ENCODE measurements at places on chromosomes 16 and 17. TPM values are rescaled to one million over a fixed set of nuclear protein-coding genes. Genes with fewer than 3 reads are reported as not detected.

NHERF2 gene
- total RNA-seq: 49.2 TPM

ULK2 gene
- total RNA-seq: 13.9 TPM

CACNG4 gene
- 0.83 TPM for total RNA-seq

ALOX15 gene
- not detected for total RNA-seq

KRT9 gene
- total RNA-seq: not detected

MYL4 gene
- total RNA-seq: not detected

- no peak for DNase-seq
These were observed 185.9 kb upstream of the MAF start for GRCh38 chr16:79786389-79786788.

DNA sequence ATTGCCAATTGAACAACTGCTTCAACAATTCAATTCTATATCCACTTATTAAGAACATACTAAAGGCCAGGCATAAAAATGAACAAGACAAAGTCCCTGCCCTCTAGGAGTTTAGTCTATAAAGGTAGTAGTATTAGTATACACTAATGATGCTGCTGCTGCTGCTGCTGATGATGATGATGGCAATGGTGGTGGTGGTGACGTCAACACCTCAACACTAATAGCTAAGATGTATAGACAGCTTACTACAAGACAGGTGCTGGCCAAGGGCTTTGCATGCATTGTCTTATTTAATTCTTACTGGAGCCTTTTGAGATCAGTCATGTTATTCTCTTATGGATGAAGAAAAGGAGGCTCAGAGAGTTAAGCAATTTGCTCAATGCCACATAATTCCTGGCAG lies 164.4 kb upstream of the ASIC2 start:
- DNase-seq: no peak

DNA sequence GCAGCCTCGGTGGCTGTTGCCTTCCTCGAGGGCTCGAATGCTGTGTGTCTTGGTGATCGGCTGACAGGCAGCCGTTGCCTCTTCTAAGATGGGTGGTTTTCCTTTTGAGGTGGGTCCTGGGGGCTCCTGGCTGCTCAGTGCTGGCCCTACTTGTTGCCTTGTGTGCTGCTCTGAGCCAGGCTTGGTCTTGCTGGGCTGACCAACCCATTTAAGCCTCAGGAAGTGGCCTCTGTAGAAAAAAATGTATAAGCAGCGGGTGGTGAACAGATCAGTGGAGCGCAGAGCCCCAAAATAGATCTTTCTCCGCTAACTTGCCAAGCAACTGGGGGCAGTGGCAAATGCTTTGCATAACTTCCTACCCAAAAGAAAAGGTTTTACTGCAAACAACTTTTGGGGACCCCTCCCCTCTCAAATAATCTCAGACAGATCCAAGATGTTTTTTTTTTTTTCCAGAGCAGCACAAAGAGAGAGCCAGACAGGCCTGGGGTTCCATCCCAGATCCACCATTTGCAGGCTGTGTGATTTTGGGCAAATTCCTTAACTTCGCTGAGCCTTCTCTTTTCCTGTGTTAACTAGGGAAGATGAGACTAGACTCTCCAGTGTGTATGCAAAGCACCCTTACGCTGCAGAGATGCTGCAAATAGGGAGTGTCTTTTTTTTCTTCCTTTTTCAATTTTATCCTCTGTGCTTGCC lies 42.5 kb downstream of the PLCG2 start:
- no peak for DNase-seq

DNA sequence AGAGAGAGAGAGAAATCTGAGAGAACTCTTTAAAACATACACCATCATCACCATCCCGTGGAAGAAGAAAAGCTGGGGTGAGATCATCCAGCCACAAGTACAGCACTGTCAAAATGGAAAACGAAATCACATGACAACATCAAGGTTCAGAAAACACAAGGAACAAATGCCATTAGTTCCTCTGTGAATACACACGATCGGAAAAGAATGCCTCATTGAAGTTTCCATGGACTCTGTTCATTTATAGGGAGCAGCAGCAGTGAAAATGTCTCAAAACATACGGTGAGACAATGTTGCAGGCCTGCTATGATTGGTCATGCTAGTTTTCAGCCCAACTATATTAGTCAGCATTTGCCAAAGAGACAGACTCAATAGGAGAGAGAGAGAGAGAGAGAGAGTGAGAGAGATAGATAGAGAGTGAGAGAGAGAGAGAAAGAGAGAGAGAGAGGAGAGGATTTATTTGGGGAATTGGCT lies 4.4 kb downstream of the CFAP97D1 start:
- DNase-seq: no peak

DNA sequence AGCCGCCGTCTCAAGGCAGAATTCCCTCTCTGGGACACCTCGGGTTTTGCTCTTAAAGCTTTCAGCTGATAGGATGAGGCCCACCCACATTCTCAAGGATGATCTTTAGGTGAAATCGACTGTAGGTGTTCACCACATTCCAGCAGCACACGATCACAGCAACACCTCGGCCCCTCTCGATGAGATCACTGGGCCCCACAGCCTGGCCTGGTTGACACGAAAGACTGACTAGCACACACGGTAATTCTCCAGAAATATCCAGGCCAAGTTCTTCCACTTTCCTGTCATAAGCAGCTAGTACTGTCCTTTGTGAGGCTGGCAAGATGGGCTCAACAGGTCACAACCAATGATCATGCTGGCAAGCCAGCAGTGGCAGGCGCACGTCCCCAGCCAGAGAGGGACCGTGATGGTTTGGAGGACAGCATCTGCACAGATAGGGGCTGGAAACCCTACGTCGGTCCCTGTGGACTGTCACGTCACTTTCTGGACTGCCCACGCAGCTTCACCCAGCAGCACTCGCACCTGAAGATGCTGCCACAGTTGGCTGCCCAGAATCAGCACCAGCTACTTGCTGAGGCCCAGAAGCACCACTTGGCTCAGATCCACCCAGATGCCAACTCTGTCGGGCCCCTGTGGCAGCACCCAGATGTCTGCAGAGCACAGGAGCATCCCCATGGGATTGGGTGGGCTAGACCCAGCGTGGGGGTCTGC lies 17.4 kb downstream of the TMC6 start:
- no peak for DNase-seq

DNA sequence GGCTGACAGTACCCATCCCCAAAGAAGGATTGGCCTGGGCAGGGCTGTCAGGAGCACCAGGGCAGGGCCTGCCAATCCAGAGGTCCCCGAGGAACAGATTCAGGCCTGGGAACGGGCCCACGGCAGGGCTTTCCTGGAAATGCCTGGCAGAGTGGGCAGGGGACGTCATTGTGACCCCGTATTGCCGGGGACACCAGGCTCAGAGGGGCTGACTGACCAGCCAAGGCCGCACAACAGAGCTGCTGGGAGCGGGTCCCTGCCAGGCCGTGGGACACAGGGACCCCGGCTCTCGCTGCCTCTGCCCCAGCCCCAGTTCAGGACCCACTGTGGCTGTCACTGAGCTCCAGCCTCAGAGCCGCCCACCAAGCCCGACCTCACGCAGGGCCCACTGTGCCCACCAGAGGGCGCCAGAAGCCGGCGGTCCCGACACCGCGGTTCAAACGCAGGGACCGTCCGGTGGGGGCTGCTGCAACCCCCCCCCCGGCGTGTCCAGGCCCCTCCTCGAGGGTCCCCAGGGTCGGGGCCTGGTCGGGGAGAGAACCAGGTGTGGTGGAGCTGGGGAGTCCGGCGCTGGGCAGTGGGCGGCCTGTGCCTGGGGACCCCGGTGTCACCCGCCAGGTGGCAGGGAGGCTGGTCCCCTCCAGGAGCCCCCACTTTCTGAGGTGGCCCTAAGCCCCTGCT lies 15.2 kb upstream of the SSTR5 start:
- peak; percentile 55 for DNase-seq

- no peak for DNase-seq
These were observed 5.2 kb downstream of the PALB2 start for GRCh38 chr16:23635958-23636357.

- no peak for DNase-seq
These were observed 47.1 kb upstream of the CIBAR2 start for GRCh38 chr16:85159179-85159980.

GRCh38 chr16:58509256-58510096 lies 5.8 kb upstream of the SETD6 start:
- DNase-seq: peak; percentile 14

DNA sequence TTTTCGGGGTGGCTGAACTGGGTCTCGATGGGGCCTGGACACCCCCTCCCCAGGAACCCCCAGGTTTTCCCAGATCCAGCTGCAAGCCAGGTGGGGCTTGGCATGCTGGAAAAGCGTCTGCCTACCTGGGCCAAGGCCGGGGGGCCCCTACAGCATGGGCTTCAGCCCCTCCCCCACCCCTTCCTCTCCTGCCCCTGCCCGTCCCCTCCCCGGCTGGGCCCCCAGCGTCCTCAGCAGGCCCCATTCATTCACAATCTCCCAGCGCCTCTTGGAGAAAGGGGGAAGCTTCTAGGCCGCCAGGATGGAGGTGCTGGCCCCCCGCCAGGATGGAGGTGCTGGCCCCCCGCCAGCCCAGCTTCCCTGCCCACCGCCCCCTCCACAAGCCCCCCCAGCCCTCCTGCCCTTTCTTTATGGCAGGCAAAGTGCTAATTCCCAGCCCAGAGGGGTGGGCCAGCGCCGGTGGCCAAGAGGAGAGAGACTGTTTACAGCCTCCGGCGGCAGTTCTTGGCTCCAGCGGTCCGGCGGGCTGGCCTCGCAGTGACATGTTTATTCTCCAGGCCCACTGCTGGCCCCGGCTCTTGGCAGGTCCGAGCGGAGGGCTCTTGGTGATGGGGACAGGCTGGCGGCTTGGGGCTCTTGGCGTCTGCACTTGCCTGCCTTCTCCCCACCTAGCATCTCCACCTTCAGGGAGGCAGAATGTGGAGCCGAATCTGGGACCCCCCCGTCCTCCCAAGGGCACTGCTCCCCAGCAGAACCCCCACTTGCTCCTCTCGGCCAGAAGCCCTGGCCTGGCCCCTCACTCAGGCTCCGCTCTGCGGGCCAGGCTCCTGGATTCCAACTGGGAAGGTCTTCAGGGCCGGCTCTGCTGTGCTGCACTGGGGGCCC lies 94.4 kb upstream of the CIBAR2 start:
- peak; percentile 69 for DNase-seq

GRCh38 chr16:50861451-50861850 lies 119.6 kb downstream of the CYLD start:
- no peak for DNase-seq

- no peak for DNase-seq
These were observed 27.8 kb upstream of the USP36 start for GRCh38 chr17:78868391-78868790.

DNA sequence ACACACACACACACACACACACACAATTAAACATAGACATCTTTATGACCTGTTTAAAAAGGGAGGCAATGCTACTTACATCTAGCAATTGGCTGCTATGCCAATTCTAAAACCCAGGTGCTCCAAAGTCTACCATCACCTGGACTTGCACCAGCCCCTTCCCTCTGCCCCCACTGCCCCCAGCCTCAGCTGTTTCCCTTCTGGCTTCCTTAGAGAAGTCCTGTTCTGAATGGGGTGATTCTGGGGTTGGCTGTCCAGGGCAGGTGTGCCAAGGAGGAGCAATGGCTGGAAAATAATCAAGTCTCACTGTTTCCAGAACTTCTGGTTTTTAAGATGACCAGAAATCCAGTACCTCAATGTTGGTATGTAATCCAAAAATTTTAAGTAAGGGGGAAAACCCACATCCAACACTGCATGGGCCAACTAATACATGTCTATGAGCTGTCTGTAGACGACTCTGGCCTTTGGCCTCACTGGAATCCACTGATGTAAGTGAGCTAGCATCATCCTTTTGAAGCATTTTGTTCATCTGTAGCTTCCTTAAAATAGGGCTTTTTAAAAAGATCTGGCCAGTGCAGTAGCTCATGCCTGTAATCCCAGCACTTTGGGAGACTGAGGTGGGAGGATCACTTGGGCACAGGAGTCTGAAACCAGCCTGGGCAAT lies 2.1 kb downstream of the IFT20 start:
- no peak for DNase-seq

GRCh38 chr16:1745900-1746692 lies 25.2 kb downstream of the NME3 start:
- no peak for DNase-seq

- DNase-seq: peak; percentile 84
These were observed 1.4 kb upstream of the VAMP2 start for GRCh38 chr17:8163978-8164814.

DNA sequence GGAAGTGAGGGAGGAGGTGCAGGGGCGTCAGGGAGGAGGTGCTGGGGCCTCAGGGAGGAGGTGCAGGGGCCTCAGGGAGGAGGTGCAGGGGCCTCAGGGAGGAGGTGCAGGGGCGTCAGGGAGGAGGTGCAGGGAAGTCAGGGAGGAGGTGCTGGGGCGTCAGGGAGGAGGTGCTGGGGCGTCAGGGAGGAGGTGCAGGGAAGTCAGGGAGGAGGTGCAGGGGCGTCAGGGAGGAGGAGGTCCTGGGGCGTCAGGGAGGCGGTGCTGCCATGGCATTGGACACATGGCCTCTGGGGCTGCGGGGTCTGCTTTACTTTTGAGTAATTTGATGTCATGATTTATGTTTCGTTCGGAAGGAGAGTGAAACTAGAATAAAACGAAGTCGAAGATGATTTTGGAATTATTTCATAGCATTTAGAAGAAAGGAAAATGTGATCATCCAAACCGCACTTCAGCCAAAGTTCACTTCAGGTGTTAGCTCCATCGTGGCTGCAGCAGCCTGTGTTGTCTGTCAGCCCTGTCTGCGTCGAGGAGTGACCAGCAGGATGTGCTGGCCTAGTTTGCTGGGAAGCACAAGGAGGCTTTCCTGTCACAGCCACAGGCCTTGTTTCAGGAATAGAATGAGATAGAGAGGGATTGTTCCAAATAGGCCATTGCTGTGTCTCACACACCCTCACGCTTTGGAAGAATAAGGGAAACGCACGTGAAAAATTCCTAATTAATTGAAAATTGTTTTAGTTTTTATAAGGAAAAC lies 42.8 kb downstream of the RAB11FIP3 start:
- no peak for DNase-seq

- DNase-seq: no peak
These were observed 27.4 kb upstream of the GNAO1 start for GRCh38 chr16:56163938-56164337.
